ENCODE measurements at places on chromosomes 13 and 19. TPM values are rescaled to one million over a fixed set of nuclear protein-coding genes. Genes with fewer than 3 reads are reported as not detected.

DNA sequence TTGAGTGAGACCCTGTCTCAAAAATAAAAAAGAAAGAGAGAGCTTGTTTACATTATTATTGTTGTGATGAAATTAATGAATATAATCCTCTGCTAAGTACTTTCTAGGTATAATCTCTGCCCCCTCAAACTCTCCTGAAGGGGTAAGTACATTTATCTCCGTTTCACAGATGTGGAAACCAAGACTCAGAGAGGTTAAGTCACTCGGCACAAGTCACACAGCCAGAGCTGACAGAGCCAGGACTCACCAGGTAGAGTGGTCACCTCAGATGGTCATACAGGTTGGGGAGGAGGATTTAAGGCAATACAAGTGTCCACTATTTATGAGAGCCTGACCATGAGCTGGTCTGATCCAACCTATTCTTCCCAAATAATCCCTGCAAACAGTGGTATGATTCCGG, 15.2 kb upstream of the LYPD3 start:
- no peak for DNase-seq

DNA sequence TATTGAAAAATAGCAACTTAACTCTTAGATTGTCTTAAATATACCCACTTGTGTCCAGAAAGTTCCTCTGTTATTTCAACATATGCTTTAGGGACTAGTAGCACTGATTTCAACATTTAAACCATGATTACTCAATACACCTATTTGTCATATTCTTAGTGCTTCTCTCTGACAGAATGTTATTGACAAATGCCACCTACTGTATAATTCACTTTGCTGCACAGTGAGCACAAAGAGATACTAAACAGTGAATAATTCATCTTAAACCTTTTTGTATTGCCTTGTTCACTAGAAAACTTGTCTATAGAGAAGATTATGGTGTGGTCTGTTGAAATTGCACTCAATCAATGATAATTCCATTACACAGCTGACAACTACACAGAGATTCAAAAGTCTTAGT, 692.6 kb downstream of the PCDH17 start:
- no peak for DNase-seq

- peak; percentile 100 for DNase-seq
These were observed at the start of gene FBXO46 for GRCh38 chr19:45730368-45731288. Gene FBXO46 (minus strand): TSS chr19:45730896. CDS start chr19:45713495, 17,401 bp downstream.

DNA sequence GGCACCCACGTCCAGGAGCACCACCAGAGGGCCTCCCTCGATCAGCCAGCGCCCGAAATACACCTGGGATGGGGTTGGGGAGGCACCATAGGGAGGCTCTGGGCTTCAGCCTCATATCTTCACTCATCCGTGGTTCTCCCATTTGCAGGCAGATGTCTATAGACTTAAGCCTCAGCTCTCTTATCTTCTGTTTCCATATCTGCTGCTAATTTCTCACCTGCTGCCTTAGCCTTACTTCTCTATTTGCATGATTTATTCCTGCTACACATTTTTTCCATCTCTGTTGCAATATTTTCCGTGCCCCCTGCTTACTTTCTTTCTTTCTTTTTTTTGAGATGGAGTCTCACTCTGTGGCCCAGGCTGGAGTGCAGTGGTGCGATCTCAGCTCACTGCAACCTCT, 5.8 kb downstream of the GYS1 start:
- no peak for DNase-seq

DNA sequence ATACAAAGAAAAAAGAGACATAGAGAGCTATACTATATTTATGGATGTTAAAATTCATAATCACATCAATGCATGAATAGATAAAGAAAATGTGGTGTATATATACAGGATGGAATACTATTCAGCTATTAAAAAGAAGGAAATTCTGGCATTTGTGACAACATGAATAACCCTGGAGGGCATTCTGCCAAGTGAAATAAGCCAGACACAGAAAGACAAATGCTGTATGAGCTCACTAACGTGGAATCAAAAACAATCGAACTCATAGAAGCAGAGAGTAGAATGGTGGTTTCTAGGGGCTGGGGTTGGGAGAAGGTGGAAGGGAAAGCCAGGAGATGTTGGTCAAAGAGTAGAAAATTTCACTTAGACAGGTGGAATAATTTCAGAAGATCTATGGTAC, 24.0 kb downstream of the UTP14C start:
- DNase-seq, result no peak

Gene FFAR3
- total RNA-seq, result not detected

DNA sequence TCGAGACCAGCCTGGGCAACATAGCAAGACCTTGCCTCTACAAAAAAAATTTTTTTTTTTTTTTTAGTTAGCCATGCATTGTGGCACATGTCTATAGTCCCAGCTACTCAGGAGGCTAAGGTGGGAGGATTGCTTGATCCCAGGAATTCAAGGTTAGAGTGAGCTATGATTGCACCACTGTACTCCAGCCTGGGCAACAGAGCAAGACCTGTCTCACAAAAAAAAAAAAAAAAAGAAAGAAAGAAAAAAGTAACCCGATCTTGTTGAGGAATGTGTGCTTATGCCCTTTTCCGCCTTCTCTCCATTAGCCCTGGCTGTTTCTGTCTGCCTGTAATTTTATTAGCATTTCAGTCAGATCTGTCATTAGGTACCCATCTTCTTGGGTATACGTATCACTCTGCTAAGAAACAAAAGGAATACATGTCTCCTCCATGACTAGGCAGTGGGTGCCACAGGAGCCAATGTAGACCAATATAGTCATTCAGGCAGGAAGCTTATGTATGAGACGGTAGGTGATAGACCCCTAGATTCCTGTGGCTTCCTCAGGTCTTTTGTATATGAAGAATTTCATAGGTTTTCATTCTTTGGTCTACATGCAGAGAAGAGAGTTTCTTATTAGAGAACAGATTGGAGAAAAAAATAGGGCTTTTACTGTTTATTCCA, 59.6 kb upstream of the NPAS1 start:
- DNase-seq, result peak; percentile 41

GRCh38 chr13:28237944-28238343, 99.6 kb downstream of the PAN3 start:
- DNase-seq, result no peak

GRCh38 chr13:43387880-43388279, 364.5 kb downstream of the DNAJC15 start:
- no peak for DNase-seq

GRCh38 chr13:89865164-89866064, 1482.1 kb upstream of the MIR17HG start:
- no peak for DNase-seq

DNA sequence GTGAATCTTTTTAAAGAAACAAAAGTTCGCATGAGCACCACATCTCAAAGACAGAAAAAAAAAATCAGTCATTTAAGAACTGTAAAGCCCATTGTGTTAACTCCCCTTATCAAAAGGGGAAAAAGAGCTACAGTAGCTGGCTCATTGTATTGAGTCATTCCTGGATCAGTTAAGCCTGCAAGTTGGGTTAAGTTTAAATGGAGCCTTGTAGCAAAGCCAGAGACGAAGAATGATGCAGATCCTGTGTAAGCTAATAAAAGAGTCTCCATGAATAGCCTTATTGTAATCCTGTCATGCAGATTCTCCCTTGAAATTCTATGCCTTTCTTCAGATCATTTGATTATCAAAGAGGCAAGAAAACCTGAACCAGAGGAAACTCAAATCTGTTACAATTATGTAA, 83.8 kb downstream of the CRYL1 start:
- DNase-seq, result no peak

DNA sequence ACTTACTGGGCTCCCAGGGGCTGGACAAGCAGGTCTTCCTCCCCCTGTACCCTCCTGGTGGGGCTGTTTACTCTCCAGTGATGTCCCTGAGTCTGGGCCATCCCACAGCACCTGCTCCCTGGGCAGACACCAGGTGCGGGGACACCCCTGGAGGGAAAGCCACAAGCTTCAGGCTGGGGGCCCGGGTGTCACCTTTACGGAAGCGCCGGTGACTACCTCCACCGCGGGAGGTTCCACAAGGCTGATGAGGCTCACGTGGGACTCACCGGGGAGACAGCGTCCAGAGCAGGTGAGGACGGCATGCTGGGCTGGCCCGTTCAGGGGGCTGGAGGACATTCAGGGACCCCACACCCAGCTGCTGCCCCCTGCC, 24.9 kb downstream of the NFILZ start:
- no peak for DNase-seq

Gene ZNF554
- 0.41 TPM for total RNA-seq

DNA sequence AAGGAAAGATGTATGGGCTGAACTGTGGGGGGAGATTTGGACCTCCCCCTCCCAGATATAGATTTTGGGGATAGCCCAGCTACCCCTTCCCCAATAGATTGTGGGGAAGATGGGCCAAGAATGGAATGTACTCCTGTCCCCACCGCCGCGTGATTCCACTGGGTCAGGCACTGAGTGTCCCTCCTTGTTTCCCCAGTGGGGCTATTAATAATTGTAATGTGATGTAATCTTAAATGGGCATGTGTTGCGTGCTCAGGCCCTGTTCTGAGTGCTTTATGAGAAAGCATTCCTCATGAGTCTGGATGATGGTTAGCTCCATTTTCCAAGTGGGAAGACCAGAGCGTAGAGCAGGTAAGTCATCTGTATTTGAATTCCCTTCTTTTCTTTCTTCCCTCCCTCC, 1.4 kb downstream of the PSMD8 start:
- DNase-seq, result no peak

GRCh38 chr13:42494157-42494556, 79.8 kb upstream of the TNFSF11 start:
- DNase-seq, result no peak

GRCh38 chr19:49837009-49837310, 14.0 kb upstream of the PTOV1 start:
- DNase-seq, result no peak

- no peak for DNase-seq
These were observed 120.2 kb downstream of the AKAP11 start for GRCh38 chr13:42392180-42392579.

Gene PLEKHF1
- 31.4 TPM for total RNA-seq

Gene SCGB2B2
- not detected for total RNA-seq

GRCh38 chr13:51834581-51835171, 10.3 kb downstream of the TMEM272 start:
- DNase-seq, result no peak

Gene FXYD3
- not detected for total RNA-seq

Gene FCAR
- total RNA-seq, result not detected

GRCh38 chr13:102779436-102780159, 6.0 kb upstream of the TEX30 start:
- DNase-seq, result no peak

Data from Caki2 (cell line).